Activated T-cell treated with anti-CD3 and anti-CD28 coated beads, Interleukin-2, amount 50 U/mL, for 24 hours (primary cell): ENCODE measurements at places on chromosomes 1 and 21.

DNA sequence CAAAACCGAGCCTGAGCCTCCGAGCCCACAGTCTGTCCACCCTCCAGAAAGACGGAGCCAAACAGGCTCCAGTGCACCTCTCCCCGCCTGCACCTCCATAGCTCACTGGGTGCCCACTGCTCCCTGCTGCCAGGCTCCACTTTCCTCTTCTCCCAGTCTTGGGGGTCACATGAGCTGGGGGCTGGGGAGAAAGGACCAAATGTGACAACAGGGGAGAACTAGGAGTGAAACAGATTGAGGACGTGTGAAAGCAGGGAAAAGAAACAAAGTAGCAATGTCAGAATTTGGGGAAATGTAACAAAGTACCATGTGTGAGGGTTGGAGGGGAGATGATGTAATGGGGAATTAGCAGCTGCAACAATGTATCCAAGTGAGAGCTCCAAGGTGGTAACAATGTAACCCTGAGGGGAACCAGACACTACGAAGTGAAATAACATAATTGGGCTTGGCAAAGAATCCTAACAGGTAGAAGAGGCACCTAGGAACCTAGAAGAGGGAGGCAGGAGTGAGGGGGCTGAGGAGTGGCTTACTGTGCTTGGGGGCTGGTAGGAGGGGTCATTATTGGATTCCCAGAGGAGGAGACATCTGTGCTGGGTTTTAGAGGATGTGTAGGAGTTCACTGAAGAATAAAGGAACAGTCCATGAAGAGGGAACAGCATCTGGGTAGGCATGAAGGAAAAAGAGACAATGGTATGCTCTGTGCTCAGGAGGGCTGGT is 12.5 kb downstream of the SDC3 start:
- DNase-seq: no peak

GRCh38 chr1:64171246-64171645 is 32.2 kb upstream of the UBE2U start:
- DNase-seq: no peak

DNA sequence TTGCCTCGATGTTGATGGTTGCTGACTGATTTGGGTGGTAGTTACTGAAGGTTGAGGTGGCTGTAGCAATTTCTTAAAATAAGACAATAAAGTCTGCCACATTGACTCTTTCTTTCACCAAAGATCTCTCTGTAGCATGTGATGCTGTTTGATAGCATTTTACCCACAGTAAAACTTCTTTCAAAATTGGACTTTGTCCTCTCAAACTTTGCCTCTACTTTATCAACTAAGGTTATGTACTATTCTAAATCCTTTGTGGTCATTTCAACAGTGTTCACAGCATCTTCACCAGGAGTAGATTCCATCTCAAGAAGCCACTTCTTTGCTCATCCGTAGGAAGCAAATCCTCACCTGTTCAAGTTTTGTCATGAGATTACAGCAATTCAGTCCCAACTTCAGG is 93.2 kb downstream of the PHTF1 start:
- no peak for DNase-seq

GRCh38 chr1:28064064-28064463 is 24.3 kb downstream of the EYA3 start:
- no peak for DNase-seq

DNA sequence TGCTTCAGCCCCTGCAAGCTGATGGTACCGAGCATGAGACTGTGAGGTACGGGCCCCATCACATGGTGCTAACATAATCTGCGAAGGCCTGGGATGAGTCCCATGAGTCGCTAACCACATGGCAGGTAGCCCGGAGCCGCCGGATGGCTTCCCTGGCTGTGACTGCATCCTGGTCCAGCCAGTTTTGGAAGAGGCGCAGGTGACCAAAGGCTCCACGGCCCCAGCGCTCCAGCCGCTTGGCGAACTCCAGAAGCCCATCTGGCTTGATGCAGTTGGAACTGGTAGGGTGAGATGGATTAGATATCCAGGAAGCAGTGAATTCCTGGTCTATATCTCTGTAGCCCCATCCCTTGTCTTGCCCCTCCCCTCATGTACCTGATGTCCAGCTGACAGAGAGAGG is 24.6 kb downstream of the LRRC41 start:
- no peak for DNase-seq

DNA sequence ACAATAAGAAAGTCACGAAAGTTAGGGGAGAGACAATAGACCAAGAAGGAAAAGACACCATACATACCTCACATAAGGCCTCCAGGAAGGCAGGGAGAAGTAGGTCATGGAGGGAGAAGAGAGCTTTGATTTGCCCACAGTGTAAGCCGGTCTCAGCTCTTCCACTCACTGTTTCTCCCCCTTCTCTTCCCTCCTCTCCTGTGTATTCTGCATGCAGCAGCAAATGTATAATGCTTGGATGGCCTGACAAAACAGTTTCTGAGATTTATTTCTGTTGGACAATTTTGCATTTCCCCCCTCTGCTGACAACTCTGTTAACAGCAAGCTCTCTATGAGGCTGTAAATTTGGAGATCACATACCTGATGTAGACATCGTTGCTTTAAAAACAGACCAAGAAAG is 318.9 kb downstream of the OMA1 start:
- no peak for DNase-seq

GRCh38 chr1:154791292-154792166 is 78.6 kb downstream of the KCNN3 start:
- peak; percentile 77 for DNase-seq

DNA sequence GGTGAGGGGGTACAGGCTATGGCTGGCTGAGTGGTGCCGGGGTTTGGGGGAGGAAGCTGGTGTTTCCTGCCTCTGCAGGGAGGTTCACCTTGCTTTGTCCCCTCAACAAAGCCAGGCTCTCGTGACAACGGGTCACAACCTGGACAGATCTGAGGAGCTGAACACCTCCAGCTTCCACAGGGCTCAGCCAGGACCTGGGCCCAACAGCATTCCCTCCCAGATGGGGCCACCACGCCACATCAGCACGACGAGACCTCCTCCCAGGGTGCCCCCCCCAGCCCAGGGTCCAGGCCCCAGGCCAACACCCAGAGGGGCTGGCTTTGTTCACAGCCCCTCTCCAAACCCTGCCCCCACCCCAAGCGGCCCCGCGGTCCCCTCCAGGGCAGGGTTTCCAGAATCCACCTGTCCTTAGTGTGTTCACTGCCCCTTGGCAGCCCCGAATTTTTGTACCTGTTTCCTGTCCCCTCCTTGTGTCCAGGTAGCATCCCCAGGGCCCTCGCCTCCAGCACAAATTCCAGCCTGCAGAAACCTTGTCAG is 34.7 kb downstream of the UBE2G2 start:
- DNase-seq: no peak

DNA sequence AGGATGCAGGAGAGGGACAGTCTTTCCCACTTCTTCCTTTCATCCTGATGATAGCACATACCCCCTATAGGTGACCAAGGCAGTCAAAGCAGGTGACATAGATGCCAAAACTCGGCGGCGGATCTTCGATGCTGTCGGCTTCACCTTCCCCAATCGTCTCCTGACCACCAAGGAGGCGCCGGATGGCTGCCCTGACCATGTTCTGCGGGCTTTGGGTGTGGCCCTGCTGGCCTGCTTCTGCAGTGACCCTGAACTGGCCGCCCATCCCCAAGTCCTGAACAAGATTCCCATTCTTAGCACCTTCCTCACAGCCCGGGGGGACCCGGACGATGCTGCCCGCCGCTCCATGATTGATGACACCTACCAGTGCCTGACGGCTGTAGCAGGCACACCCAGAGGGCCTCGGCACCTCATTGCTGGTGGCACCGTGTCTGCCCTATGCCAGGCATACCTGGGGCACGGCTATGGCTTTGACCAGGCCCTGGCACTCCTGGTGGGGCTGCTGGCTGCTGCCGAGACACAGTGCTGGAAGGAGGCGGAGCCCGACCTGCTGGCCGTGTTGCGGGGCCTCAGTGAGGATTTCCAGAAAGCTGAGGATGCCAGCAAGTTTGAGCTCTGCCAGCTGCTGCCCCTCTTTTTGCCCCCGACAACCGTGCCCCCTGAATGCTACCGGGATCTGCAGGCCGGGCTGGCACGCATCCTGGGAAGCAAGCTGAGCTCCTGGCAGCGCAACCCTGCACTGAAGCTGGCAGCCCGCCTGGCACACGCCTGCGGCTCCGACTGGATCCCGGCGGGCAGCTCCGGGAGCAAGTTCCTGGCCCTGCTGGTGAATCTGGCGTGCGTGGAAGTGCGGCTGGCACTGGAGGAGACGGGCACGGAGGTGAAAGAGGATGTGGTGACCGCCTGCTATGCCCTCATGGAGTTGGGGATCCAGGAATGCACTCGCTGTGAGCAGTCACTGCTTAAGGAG is 2.9 kb downstream of the NCDN start:
- DNase-seq: no peak
